ENCODE measurements at places on chromosomes 1 and 21.

DNA sequence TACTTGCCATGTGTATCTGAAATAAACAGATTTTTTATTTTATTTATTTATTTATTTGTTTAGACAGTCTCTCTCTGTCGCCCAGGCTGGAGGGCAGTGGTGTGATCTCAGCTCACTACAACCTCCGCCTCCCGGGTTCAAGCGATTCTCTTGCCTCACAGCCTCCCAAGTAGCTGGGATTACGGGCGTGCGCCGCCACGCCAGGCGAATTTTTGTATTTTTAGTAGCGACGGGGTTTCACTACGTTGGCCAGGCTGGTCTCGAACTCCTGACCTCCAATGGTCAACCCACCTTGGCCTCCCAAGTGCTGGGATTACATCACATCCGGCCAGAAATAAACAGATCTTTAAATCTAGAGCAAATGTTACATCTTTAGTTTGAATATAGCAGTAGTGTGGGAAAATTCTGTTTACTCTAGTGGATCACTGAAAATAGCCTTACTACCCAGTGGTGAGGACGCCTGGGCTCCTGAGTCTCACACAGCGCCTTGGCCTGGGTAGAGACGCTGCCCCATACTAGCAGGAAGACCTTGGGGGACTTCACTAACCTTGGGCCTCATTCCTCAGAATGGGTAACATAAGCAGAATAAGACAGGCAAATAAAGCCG is 709 bp downstream of the GART start:
- peak; percentile 4 for DNase-seq

GRCh38 chr1:175364424-175365076 is 172.0 kb upstream of the KIAA0040 start:
- DNase-seq: no peak

DNA sequence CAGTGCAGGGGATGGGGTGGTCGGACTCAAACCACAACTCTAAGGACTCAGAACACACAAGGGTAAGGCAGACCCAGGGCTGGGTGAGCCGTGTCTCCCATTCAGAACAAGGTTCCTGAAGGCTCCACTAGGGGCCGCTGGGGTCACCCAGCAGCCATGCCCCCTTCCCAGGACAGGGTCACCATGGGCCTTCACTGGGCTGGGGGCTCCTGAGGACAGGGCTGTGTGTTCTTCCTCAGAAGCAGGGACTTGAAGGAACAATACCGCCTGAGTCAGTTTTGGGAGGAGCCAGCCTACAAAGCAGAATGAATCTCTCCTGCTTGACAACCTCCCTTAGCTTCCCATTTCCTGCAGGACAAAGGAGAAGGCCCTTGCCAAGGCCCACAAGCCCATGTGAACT is 15.4 kb downstream of the RIMS3 start:
- DNase-seq: no peak

DNA sequence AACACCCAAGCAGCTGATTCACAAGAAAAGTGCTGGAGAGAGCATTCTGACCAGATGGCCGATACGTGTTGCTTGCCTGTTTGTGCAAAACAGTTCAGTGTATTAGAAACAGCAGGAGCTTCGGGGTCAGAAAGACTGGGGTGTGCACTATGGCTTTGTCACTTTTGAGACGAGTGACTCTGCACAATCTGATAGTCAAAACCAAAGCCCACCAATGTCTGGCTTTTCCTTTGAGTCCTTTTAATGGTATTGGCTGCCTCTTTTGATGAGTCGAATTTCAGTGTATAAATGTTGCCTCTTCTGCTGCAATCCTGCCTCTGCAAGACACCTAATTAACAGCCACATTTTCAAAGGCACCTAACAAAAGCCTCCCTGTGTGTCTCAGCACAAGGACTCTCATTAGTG is 444.6 kb downstream of the AJAP1 start:
- no peak for DNase-seq

DNA sequence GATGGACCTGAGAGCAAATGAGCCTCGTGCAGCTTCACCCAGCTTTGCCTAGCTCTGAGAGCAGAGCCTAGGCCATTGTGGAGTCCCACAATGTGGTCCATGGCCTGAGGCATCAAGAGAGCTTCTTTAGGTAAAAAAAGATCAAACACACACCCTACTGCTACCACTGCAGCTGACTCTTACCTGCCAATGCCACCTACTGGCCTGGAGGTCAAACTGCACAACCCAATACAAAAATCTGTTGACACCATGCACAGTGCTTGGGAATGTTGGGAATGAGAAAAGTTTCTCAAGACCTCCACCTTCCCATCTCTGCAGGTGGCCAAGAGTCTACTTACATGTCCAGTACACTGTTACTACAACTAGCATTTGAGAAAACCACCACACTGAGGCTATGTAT is 60.6 kb downstream of the UCHL5 start:
- no peak for DNase-seq

- DNase-seq: no peak
Observed at GRCh38 chr21:34305605-34306604, 57.9 kb upstream of the KCNE2 start.

DNA sequence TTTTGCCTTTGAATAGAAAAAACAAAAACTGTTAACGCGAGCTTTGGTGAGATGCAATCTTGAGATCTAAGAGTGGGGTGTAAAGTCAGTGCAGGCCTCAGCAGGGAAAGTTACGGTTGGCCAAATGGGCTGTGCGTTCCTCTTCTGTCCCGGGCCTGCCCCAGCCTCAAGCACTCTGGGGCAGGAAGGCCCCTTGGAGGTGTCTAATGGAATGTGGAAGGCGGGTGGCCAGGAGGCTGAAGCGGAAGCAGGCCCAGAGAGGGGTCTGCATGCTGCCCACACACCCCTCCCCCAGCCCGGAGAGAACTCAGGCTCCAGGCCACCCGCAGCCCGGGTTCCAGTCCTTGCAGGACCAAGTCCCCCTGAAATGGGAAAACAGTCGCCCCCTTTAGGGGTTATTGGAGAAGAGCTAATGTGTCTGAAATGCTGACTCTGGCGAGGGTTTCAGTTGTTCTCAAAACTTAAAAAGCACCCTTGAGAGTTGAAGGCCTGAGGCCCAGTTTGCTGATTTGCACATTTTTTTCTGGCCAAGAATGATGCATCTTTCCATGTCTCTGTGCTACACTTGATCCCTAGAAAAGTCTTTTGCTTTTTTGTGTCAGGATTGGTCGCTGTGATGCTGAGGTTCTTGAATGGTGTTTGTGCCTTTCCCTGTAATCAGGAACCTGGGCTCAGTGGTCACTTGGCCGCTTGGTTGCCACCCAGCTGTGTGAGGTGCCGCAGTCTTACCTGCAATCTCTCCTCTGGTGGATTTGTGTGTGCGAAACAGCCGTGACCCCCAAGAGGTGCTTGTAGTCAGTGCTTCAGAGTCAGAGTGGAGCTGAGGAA is 2.0 kb downstream of the COL18A1 start:
- no peak for DNase-seq

DNA sequence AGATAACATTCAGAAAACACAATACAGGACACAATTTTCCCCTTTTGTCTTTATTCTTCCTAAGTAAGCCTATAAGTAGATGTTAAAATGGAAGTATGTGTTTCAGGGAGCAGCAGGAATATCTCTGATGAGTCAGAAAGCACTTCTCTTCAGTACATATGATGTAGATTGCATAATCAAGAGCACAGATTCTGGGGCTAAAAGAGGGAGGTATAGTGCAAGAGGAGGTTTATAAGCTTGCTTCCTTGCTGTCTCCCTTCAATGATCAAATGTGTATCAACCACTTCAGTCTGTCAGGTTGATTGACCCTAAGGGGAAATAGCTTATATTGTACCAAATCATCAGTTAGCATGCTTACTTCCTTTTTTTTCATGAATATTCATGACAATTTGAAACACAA is 822.8 kb downstream of the BRINP3 start:
- no peak for DNase-seq

GRCh38 chr1:25031601-25031965 is 101.5 kb upstream of the RUNX3 start:
- DNase-seq: no peak

DNA sequence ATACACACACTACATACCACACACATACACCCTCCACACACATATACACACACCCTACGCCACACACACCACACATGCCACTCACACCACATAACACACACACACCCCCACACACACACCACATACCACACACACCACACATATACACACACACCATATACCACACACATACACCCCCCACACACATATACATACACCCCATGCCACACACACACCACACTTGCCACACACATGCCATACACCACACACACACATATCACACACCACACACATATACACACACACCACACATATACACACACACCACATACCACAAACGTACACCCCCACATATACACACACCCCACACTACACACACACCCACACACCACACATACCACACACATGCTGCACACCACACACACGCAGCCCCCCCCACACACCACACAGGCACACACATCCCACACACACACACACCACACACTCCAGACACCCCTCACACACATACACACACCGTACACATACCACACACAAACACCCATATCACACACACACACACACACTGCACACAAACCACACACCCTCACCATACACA is 76.7 kb upstream of the TMPRSS2 start:
- DNase-seq: no peak

DNA sequence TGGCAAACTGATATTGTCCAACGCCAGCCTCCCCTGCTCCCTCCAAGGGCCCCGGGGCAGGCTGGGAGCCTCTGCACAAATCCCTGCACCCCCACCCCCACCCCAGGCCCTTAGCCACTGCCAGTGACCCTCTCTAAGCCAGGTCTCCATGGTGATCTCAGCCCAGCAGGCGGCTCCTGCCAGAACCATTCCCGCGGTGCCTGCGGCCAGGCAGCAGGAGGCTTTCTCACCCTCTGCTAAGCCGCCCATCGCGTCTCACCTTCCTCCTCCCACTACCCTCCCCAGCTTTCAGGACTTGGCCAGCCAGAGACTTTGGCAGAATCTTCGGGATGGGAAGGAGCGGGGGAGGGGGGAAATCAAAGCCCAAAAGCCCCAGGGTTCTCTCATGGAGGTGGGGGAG is 46.8 kb upstream of the WASF2 start:
- DNase-seq: no peak

DNA sequence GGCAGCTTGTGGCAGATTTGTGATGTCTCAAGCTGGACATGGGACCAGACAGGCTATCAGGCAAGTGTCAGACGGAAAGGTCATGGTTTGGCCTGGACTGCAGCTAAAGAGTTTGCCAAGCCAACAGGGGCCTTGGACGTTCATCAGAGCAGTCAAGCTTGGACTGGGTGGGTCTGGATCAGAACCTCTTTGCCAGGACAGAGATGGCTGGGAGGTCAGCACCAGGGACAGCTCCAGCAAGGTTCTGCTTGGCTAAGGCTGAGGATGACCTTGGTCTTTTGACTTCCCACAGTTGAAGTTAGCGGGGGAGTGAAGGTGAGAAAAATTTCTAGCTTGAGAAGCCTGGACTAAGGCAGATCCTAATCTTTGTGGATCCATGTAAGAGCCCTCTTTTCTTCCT is 68.1 kb downstream of the GRIK3 start:
- no peak for DNase-seq

DNA sequence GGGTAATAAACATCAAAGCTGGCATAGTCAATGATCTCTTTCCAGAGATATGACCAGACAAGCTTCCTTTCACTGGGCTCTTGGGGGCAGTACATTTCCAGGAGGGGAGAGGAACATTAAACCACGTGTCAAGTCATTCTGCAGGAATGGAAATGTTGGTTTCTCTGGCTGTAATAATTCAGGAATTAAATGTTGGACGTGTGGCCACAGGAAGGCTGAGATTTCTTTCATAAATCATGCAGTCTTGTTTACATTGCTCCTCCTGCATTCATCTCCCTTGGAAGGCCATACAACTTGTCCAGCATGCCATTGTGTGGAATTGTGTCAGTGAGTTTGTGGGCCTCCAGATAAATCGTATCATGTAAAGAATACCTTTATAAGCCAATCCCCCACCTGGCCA is 259.2 kb downstream of the ADGRL2 start:
- DNase-seq: no peak

- no peak for DNase-seq
Observed at GRCh38 chr21:38280867-38281266, 24.1 kb downstream of the KCNJ15 start.

GRCh38 chr1:246784621-246785493 is 60.6 kb downstream of the SCCPDH start:
- no peak for DNase-seq

GRCh38 chr1:89528382-89528780 is 3.8 kb downstream of the LRRC8B start:
- DNase-seq: no peak

DNA sequence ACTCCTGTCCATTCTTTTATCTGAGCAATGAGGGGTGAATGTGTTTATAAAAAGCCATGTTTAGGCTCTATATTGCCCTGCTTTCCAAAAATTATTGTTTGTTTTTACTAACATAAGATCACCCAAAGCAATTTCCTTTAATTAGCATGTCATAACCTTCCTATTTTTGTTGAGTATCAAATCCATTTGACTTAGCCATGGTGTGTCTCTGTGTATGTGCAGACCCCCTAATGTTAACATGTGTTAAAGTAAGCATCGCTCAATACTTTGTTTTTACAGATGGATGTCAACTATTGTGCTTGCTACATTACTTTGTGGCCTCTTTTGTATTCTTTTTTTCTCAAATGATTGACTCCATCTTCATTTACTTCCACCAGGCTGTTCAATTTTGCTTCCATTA is 585.4 kb downstream of the USP25 start:
- no peak for DNase-seq

DNA sequence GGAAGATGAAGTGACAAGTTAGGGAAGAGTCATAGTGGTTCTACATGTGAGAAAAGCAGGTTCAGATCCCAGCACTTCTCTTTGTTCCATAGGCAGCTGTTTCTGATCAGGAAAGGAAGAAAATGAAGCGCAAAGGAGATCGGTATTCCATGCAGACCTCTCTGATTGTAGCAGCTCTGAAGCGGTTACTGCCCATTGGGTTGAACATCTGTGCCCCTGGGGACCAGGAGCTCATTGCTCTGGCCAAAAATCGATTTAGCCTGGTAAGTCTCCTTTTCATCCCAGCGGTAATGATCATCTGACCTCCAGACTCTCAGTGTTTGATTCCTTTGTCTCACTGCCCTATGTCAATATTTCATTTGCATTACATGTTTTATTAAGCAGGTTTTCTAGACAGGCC is 173.6 kb downstream of the ZP4 start:
- no peak for DNase-seq

DNA sequence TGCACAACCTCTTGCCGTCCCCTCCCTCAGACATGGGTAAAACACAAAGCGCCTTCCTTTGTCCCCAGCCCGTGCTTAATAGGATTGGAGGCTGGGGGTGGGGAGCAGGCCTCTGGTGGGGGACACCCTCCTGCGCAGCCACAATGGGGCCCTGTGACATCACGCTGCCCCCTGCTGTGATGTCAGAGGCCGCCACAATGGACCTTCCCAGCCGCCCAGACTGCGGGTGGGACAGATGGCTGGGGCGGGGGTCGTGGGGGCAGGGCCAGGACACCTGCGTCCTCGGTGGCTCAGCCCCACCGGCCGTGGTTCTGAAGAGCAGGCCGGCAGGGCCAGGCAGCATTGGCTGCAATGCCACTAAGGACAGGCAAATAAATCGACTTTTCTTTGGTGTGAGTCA is 39.9 kb downstream of the EPHA2 start:
- no peak for DNase-seq

DNA sequence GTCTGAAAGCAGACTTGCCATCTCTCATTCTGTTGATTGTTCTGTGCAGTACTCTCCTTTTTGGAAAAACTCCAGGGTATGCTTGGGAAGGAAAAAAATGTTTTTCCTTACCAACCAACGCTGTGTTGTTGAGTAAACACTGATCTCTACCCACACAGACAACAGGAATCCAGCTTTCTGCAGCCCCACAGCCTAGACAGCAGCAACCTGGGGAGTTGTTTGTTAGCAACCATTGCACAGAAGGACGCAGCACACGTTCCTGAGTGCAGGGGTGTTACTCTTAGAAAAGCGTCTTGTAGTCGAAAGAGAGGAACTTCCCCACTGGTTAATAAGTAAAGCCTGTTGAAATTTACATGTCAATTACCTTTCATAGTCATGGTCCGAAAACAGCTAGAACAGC is 56.6 kb downstream of the SMYD2 start:
- DNase-seq: no peak

Data from PC-9 (cell line).